T-helper 22 cell (primary cell): ENCODE measurements at places on chromosomes 1 and 21.

- DNase-seq: no peak
Observed at GRCh38 chr1:154844297-154844681, 25.8 kb downstream of the KCNN3 start.

DNA sequence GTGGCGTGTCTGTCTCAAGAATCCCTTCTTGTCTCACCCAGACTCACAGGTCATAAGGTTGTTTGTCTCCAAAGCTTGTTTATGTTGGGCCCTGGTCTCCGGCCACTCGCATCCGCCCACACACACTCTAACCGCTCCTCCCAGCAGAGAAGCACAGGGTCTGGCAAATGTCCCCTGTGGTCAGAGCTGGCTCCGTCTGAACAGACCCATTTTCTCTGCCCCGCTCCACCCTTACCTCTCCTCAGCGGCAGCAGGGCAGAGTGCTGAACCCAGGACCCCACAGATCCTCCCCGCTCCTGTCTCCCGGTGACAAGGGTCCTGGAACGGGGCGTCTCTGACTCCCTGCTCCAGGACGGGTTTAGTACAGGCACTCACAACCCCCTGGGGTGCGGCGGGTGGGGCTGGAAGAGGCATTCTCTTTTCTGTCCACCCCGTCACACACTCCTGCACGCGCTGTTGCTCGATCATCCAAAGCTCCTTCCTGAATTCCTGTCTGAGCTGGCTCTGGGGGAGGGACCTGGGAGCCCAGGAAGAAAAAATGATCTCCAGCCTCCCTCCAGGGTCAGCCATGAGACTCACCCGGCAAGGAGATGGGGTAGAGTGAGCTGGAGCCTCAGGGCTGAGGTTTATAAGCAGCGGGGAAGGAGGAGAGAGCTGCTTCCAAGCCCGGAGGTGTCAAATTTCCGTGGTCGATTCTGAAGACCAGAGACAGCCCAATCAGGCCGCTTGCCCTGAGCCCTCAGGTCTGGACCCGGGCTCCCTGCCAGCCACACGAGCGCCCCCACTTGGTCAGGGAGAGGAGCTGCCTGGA is at the start of gene S100A13:
Gene S100A13, minus strand, starts transcription at position 602 of the 811 bp plus-strand sequence. CDS start 1,033 bp downstream, outside the sequence.
- DNase-seq: no peak

DNA sequence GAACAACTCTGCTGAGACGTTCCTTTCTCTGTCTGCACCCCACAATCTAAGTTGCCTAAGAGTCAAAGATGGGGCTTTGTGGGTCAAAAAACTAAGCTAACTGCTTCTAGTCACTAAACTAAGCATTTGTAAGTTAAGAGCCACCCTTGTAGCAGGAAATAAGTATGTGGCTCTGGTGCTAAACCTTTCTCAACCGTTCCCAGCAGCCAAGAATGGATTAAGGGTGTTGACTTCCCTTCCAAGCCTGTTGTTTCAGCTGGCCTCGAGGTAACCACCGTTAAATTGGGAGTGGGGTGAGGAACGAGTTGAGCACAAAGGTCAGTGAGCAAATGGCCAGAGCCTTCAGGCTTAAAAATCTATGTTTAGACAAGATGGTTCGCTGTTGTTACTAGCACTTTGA is 169.1 kb downstream of the TRIM33 start:
- DNase-seq: no peak

DNA sequence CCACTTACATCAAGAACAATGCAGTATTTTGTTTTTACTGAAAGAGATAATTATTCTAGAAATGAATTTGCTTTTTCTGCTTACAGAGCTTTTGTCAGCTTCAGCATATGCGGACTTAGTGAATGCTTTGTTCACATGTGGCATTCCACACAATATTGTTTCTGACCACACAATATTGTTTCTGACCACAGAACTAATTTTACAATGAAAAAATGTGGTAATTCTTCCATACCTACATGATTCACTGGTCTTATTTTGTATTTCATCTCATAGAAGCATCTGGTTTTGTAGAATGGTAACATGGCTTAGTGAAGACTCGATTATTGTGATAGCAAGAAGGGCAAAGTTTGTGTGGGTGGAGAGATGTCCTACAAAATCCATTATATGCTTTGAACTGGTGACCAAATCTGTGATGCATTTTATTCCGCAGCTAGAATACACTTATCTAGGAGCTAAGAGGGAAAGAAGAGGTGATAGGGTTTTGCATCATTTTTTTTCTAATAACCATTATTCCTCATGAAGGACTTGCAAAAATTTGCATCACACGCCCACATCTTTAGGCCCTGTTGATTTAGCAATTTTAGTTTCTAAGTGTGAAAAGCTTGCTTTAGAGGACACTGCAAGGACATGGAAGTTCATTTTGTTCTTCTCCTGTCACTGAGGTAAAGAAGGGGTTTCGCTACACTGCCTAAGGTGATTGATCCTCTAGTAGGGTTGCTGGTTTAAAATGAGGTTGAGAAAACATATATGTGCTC is 75.3 kb downstream of the HLX start:
- DNase-seq: no peak

DNA sequence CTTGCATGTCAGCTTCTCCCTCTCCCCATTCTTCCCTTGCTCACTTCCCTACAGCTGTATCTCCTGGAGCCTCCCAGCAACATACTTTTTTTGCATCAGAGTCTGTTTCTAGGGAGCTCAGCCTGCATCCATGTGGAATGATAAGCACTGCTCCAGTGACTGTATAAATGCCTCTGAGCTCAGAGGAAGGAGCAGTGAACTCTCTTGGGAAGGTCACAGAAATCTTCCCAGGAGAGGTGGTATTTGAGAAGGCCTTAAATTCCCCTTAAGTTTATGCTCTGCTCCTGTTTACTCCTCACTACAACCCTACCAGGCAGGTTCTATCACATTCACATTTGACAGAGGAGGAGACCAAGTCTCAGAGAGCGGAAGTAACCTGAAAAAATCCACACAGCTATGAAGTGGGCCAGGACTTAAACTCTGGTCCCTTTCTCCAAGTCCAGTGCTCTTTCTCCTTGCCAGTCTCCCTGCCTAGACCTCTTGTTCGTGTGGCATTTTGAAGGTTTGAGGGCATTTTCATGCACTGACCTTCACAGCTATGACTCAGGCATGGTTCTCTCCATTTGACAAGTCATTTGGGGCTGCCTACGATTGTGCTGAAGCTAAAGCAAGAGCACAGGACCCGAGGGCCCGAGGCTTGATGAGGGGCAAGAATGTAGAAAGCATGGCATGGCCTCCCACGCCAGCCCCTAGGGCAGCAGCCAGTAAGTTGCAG is 5.6 kb upstream of the UBXN10 start:
- DNase-seq: no peak
